ENCODE measurements at places on chromosomes 1 and 21.

GRCh38 chr1:27656157-27656893 is 15.7 kb downstream of the IFI6 start:
- no peak for ATAC-seq

GRCh38 chr1:104648269-104648691 is 898.6 kb downstream of the AMY1C start:
- ATAC-seq, result peak; percentile 36

DNA sequence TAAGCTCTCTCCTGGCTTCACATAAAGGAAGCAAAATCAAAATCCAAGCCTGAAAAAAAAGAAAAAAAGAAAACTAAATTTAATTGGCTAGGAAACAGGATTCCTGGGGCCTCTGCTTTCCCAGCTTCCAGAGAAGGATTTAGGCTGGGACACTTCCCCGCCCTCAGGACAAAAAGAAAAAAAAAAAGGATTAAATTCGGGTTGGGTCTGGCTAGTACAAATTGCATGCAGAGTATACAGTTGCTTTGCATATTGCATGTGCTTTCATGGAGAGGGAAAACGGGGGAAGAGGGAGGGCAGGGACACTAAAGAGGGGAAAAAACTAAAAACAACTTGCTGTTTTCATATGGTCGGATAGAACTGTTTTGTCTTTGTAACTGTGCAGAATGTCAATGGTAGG is 42.7 kb downstream of the OLIG1 start:
- ATAC-seq, result no peak

- ATAC-seq, result no peak
Measured at GRCh38 chr21:45138199-45139002, 64.0 kb downstream of the ADARB1 start.

GRCh38 chr21:45972716-45973474 is 8.7 kb upstream of the COL6A1 start:
- ATAC-seq, result no peak

DNA sequence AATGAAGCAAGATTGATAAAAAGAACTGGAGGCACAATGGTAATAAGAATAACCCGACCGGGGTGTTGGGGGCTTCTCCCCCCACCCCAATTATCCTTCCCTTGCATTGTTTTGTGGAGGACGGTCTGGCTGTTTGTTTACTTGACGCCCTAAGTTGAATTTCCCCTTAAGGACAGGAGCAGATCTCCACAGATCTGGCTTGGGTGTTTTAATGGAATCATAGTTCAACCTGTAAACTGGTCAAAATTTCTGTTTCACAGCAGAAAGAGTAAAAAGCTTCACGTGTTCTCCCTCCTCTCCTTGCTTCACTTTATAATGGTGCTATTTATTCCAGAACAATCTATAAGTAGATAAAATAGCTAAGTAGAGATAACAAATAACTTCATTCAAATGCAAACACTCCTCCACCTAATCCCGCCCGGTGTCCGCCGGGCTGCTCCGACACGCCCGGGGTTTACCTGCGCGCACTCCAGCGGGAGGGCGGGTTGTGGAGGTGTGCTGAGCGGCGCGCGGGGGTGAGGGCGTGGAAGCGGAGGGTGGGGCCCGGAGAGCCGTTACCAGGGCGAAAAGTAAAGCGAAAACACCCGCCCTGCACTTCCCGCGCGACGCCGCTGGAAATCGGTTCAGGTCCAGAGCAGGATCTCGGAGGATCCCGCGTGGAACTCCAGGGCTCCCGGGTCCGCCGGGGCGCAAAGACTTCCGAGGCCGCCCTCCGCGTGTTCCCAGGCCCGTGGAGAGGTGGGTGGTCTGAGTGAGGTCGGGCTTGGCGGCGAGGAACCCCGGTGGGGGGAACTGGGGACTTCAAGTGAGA is 2.0 kb upstream of the ATF3 start:
- no peak for ATAC-seq

Measured in stimulated activated memory B cell treated with anti-CD40 and anti-IgM and Interleukin-4, amounts not matched to agents 10 μg/mL and 1 μg/mL and 100 μg/mL, for 72 hours (primary cell).